ENCODE measurements at places on chromosomes 13 and 19. TPM values are rescaled to one million over a fixed set of nuclear protein-coding genes. Genes with fewer than 3 reads are reported as not detected.

DNA sequence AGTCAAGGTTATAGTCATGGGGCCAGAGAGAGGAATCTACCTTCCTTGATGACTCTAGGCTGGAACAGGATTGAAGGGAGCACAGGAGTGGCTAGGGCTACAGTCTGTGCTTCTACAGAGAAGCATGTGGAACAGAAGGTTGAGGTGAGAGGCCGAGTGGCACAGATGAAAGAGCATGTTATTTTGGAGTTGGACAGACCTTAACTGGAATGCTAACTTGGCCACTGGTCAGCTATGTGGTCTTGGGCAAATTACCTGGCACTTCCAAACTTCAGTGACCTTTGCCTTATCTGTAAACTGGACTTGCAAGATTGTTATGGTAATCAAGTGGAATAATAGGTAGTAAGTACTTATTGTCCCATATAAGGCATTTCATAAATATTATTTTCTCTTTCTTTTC, 252.7 kb downstream of the KCNRG start:
- DNase-seq = no peak

FUT2 gene
- not detected for total RNA-seq

GRCh38 chr19:42461700-42462324, 19.1 kb upstream of the CXCL17 start:
- DNase-seq = no peak

GRCh38 chr19:40945645-40946044, 45.4 kb upstream of the CYP2B6 start:
- DNase-seq = no peak

GRCh38 chr19:1248139-1248785, at the start of gene MIDN:
MIDN (plus strand) TSS chr19:1248583; CDS start chr19:1250297, 1,714 bp downstream.
- DNase-seq = peak; percentile 89

DNA sequence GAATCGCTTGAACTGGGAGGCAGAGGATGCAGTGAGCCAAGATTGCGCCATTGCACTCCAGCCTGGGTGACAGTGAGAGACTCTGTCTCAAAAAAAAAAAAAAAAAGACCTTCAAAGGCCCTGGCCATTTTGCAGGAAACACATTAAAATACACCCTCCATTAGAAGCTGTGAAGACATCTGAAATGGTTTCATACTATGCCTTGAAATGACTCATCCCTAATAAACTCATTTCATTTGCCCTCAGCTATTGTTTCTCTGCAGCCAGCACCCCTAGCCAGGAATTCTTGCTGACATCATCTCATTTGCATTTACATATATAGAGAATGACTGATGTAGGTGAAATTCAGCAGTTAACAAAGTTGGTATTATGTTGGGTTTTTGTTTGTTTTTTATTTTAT, 8.7 kb downstream of the EML2 start:
- DNase-seq = no peak

COX6B1 gene
- total RNA-seq = 1,376 TPM

IFI30 gene
- 15.0 TPM for total RNA-seq

CRLF1 gene
- total RNA-seq = 3.2 TPM

DNA sequence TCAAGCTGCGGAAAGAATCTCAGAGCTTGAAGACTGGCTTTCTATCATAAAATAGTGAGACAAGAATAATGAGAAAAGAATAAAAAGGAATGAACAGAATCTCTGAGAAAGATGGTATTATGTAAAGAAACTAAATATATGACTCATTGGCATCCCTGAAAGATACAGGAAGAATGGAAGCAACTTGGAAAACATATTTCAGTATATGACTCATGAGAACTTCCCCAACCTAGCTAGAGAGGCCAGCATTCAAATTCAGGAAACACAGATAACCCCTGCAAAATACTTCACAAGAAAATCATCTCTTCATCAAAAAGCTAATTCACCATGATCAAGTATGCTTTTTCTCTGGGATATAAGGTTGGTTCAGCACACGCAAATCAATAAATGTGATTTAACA, 2318.0 kb downstream of the PCDH9 start:
- no peak for DNase-seq

FLT3LG gene
- total RNA-seq = 4.4 TPM

GRCh38 chr13:78129823-78130222, 211.2 kb upstream of the EDNRB start:
- no peak for DNase-seq

F10 gene
- total RNA-seq = 8.0 TPM

DNA sequence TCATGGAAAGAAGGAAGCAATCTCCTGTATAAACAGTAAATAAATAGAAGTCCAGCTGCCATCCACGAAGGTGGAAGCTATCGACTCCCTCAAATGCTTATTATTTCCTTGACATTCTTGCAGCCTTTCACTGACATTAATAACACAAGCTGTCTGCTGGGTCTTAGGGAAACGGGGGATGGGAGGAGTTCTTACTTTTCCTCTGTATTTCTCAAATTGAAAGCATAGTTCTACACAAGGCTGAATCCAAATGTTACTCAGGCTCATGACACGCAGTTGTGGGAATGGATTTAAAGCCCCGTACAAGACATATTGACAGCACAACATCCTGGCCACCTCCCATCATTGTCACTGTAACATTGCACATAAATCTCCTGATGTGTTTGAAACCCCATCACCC, 4.0 kb downstream of the SERPINE3 start:
- no peak for DNase-seq

DNA sequence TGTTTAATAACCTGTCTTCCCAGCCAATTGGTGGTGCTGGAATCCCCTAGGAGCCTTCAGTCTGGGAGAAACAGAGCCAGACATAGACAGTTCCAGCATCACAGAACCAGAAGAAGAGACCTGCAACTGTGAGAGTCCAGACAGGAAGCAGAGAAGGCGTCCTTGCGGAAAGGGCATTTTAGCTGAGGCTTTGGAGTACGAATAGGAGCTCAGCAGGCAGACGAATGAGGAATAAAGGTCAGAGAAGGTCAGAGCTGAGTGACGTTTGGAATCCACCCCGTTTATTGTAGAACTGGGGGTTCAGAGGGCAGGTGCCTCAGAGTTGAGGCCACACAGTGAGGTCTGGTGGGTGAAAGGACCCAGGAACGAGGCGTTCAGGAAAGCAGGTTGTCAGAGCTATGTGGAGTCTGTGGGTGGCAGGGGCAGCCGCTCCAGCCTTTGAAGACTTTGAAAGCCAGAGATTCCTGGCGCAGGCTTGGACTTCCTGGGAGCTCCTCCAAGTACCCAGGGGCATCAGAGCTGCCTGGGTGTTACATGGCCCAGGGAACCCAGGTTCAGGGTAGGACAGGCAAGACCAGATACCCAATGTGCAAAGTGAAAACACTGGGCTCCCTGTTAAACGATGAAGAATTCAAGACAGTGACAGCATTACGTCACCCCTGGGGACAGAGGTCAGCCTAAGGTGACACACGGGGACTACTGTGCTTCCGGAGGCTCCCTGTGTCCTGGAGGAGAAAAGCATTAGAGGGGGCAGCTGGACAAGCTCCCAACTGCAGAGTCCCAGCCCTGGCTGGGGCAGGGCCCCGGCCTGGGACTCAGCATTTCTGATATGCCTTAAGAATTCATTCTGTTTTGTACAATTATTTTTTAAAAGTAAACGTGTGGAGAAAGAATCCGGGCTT, 5.5 kb downstream of the ARRDC2 start:
- DNase-seq = peak; percentile 38

Data from heart right ventricle (tissue), 16 donors.